ENCODE measurements at places on chromosomes 7 and 10.

DNA sequence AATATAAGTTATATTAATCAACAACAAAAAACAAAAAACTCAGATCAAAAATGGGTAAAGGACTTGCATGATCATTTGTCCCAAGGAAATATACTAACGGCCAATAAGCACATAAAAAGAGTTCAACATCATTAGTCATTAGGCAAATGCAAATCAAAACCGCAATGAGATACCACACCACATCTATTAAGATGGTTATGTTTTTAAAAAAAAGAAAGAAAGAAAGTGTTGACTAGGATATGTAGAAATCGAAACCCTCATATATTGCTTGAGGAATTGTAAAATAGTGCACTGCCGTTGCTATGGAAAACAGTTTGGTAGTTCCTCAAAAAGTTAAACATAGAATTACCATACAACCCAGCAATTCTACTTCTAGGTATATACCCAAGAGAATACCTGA is 39.4 kb upstream of the CTNNA3 start:
- no peak for DNase-seq

DNA sequence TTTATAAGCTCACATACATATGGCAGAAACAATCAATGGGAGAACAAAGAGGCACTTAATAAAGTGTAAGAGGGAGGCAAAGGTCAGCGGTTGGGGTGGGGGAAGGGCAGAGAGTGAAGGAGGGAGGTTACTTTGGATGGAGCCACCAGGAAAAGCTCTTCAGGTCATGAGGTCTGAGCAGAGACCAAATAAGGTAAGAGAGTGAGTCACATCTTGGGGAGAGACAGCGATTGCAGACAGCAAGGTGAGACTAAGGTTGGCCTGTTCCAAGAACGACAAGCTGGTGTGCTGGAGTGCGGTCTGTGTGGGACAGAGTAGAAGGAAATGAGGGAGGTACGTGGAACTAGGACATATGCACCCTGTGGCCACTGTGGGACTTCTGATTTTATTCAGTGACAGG is 74.3 kb upstream of the TOMM7 start:
- no peak for DNase-seq

- no peak for DNase-seq
Observed at GRCh38 chr10:94174838-94175237, 181.1 kb downstream of the PLCE1 start.

DNA sequence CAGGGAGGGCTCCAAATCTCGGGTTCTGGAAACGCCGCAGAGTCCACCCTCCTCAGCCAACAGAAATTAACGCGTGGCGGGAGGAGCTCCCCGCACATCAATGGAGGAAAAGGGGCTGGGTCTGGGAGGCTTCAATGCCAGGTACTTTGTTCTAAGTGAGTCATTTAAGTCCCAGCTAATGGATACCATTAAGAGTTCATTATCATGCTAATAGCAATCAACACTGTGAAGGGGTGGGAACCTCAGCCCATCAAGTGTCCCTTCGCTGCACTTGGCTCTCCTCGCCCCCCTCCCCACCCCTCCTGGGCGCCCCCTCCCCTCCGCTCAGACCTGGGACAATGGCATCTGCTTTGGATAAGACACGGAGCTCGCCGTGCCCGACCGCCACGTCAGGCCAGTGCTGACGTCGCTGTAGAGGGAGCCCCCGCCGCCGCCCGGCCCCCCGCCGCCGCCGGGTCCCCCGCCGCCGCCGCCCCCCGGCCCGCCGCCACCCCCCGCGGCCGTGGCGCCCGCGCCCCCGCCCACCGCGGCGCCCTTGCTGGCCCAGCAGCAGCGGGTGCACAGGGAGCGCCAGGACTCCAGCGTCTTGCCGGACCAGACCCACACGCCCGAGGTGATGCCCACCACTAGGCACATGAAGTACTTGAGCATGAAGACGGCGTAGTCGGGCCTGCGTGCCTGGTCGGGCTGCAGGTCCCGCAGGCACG is 2.9 kb downstream of the FZD8 start:
- no peak for DNase-seq

DNA sequence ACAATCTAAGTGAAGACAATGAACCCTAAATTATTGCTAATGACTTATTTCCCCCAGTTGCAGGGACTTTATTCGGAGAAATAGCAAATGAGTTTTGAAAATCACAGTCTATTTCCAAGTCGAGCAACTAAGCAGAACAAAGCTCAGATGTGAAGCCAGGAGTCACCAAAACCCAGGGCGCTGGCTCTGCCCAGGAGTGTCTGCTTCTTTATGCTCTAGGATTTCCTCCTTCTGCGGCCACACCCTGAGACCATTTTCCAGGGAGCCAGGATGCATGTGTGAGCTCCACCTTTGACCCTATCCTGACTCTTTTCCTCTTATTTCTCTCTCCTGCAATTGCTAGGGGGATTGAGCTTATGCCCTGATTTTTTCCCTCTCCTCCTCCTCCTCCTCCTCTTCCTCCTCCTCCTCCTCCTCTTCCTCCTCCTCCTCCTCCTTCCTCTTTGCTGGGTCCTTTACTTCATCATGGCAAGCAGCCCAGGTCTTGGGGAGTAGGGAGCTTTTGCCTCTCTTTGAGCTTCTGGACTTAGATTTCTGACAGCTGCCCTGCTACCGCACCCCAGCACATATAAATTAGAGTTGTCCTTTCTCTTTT is 234.4 kb downstream of the ARL4A start:
- no peak for DNase-seq

- DNase-seq = no peak
Observed at GRCh38 chr7:103929901-103930311, 59.6 kb downstream of the RELN start.

All from stromal cell of bone marrow (primary cell).